ENCODE measurements at places on chromosomes 2 and 18.

- DNase-seq: no peak
These were observed 2.3 kb upstream of the NPPC start for GRCh38 chr2:231928481-231928880.

- no peak for DNase-seq
These were observed 592.7 kb upstream of the VRK2 start for GRCh38 chr2:57453945-57454344.

DNA sequence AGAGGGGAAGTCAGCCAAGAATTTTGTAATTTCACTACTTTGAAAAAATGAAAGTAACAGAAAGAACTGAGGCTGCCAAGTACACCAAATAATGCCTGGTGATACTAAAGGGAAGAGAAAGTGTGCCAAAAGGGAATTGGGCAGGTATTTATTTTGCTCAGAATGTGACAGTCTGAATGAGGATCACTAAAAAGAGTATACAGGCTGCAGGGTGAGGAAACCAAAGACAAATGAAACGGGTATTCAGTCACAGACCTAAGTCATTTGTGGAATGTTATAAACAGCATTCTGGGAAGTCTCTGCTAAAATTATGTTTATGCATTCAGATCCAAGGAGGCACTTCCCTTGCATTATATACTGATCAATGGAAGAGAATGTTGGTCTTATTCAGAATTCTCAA, 418.6 kb upstream of the SLC39A10 start:
- no peak for DNase-seq

DNA sequence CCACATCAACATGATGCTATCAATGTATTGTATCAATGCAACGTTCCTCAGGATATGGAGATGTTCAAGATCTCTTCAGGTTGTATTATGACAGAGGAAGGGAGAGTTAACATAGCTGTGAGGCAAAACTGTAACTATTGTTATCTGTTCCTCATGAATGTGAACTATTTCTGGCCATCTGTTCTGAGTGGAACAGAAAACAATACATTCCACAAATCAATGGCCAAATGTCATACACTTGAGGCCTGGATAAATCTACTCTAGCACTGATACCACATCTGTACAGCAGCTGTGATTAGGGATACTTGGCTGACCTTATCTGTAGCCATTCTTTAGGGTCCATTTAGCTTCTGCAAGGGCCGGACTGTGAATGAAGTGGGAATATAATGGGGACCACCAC, 447.9 kb downstream of the IRS1 start:
- DNase-seq: no peak

GRCh38 chr18:33755931-33756560, 178.0 kb downstream of the ASXL3 start:
- DNase-seq: peak; percentile 95

DNA sequence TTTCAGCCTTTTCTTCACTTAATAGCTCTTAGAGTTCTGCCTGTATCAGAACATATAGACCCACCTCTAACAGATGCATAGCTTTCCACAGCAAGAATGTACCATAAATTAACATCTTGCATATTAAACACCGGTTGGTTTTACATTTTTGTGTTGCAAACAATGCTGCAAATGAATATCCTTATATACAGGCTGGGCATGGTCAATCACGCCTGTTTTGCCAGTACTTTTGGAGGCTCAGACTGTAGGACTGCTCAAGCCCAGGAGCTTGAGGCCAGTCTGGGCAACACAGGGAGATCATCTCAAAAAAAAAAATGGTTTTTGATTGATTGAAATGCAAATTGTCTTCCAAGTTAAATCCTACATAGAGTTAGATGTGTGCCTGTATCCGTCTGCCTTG, 1.5 kb upstream of the LCT start:
- no peak for DNase-seq

DNA sequence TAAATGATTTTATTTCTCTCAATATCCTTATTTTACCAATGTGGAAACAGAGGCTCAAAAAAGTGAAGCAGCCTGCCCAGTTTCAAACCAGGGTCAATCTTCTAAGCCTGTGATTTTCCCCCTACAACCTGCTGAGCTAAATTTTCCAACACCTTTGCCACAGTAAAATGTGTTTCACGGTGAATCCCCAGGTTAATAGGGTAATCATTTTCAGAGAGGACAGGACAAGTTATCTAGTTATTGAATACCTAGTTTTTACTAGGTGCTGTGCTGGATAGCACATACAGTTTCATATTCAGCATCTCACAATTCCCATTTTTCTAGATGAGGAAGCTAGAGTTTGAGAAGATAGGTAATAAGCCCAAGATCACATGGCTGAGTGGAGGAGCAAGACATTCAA, 236.6 kb downstream of the PTH2R start:
- no peak for DNase-seq

- no peak for DNase-seq
These were observed 244.3 kb downstream of the BABAM2 start for GRCh38 chr2:28134857-28135256.

DNA sequence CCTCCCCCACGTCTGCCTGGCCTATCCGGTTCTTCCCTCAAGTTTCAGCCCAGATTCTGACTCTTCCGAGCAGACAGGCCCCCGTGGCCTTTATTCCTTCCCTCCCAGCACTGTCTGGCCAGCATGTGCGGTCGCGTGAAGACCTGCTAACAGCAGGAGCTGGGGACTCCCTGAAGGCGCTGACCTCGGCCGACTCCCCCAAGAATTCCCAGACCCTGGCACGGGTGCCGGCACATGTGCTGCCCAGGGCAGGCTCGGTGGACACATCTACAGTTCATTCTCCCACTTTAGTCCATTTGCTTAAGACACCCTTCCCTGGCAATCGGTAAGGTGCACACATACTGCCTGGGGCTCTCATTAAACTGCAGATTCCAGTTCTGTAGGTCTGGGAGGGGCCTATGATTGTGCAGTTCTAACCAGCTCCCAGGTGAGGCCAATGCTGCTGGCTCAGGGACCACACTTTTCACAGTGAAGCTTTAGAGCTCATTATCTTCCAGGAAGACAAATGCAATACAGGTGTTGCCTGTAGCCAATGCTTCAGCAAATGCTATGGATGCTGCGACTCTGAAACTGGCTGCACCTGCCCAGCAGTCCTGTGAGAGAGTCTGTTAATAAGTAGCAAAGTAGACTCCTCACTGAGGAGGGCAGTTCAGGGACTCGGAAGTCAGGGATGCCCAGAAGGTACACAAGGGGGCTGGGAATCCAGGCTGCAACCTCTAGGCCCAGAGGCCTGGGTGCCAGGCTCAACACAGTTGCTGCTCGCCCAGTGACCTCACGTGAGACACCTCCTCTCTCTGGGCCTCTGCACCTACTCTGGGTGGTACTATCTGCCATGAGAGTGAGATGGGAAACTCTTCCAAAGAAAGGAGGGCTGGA, 45.4 kb upstream of the TAF1B start:
- DNase-seq: no peak

GRCh38 chr18:50626317-50626716, 66.4 kb downstream of the MAPK4 start:
- DNase-seq: no peak
